Effector memory CD4-positive, alpha-beta T cell (primary cell): ENCODE measurements at places on chromosomes 4 and X.

DNA sequence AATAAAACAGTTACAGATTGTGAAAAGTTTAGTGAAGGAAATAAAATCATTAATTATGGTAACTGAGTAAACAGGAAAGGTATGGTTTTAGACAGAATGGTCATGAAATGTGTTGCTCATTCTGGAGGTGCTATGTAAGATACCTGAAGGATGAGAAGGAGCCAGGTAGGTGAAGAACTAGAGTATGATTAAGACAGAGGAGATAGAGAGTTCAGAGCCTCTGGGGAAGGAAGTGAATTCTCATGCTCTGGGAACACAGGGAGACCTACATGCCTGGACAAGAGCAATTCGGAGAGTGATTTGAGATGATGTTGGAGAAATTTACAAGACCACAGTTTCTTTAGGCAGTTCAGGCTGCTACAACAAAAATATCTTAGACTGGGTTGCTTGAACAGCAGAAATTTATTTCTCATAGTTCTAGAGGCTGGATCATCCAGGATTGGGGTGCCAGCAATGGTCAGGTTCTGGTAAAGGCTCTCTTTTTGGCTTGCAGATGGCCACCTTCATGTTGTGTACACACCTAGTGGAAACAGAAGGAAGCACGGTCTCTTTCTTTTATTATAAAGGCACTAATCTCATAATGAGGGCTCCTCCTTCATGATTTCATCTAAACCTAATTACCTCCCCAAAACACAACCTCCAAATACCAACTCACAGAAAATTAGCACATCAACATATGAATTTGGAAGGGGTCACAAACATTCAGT lies 1416.1 kb downstream of the PCDH7 start:
- DNase-seq, result no peak

- DNase-seq, result no peak
Observed at GRCh38 chr4:97270051-97270450, 873.2 kb downstream of the STPG2 start.

DNA sequence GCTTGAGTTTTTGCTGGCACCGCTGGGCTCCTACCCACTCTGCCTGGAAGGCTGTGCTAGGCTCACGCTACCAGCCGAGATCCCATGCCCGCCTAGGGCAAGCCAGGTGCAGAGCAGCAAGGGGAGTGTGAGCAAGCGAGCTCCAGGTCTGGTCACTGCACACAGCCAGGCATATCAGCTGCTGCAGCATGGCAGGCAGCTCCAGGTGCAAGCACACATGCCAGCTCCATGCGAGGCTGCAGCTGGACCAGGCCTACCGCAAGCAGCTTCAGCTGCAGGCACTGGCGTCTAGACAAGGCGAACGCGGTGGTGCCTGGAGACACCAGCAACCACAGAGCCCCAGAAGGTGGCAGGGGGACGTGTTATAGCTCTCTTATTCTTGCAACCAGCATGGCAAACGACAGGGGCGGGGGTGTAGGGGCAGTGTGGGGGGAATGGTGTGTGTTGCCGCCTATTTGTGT lies 614.7 kb upstream of the EPHA5 start:
- DNase-seq, result no peak

DNA sequence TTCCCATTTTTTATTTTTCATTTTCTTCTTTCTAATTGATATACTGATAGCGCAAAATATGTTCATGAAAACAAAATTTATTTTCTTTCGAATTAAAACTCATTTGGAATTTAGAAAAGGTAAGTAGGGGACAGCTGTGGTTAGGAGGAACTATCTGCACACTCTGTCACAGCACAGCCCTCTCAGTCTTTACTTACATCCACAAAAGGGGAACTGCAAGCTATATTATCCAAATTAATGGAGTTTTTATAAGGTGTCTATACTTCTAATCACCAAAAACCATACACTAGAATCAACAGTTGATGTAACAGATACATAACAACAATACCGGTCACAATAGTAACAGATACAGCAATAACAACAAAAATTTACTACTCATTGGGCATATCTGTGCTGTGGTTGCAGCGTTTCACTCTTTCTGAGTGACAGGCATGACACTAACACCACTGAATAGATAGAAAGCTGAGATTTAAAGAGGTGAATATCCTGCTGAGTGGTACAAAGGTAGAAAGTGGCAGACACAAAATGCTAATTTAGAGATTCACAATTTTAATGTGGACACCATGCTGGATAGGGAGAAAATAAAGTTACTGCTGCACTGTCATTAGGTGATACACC lies 160.7 kb downstream of the PPP3CA start:
- DNase-seq, result no peak

GRCh38 chrX:134020910-134021309 lies 35.5 kb upstream of the GPC3 start:
- no peak for DNase-seq

DNA sequence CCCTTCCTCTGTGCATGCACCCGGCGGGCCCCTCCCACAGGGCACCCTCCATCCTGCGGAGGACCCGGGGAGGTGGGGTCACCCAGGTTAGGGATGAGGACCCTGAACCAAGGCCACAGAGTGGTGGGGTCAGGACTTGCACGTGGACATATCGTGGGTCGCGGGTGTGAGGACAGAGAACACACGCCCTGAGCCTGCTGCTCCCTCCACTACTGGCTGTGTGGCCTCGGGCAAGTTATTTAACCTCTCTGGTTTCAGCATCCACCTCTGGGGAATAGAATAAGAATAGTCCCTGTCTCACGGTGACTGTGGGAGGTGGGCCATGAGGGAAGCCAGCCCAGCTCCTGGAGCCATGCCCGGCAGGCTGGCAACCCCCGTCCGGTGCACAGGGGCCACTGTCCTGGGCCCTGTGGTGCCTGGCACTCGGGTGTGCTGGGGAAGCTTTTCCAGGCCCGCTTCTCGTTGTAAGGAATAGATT lies 5.1 kb downstream of the PSAPL1 start:
- no peak for DNase-seq

DNA sequence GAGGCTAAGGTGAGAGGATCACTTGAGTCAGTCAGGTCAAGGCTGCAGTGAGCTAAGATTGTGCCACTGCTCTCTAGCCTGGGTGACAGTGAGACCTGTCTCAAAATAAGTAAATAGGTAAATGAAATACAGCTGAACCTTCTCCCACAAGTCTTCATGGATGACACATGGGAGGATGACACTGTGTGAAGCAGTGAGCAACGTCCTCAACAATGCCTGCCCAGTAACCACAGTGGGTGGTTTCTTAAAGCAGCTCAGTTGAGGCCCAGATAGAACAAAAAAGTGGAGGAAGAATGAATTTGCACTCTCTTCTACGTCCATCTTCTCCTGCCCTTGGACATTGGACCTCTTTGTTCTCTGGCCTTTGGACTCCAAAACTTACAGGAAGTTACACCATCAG lies 52.7 kb downstream of the MSX1 start:
- no peak for DNase-seq

- DNase-seq, result no peak
Observed at GRCh38 chr4:73751166-73751565, 10.8 kb downstream of the CXCL8 start.

DNA sequence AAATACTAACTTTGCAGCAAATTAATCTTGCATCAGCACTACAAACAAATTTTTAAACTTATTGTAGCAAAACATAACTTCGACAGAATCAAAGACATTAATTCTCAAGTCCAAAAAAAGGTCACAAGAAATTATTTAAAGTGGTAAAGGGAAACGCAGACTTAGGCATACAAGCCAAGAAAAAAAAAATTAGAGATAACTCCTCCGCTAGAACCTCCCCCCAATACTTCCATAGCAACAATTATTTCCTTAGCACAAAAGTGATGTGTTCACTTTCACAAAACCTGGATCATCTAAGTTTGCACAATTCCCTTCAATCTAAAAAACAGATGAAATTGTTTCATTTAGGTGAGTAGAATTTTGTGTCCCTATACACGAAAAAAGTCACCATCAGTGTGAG lies 1.1 kb downstream of the LRBA start:
- no peak for DNase-seq

GRCh38 chr4:165006456-165006855 lies 25.3 kb upstream of the TRIM60 start:
- no peak for DNase-seq

DNA sequence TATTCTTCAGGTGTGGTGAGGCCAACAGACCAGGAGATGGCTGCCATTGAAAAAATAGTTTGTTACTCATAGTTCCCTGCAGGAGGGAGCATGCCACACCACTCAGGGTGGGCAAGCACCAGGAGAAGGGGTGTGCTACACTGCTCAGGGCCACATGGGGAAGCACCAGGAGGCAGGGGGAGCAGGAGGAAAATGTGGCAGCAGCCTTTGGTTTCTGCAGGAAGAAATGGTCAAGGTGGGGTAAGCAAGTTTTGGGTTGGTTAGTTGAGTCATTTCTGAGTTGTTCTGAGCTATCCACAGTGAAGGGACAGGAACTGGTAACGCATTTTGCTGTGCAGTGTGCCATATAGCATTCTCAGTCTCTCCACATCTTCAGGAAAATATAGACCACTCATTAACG lies 23.8 kb downstream of the FGFBP1 start:
- DNase-seq, result no peak

DNA sequence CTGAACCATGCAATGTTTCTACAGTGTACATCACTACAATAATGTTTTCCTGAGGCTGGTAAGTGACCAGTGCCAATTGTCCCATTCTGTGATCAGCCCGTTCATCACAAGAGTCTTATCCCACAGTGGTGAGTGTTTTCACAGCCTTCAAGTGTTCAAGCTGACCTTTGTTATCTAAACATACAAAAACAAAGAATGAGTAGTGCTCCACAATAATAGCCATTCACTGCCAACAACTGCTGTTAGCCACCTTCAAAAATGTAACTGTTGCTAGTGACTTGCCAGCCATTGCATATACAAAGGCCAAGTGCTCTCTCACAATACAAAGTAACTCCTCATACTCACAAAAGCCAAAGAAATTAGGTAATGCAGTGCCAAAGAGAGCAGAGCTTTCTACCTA lies 1084.1 kb downstream of the FAM133A start:
- no peak for DNase-seq

GRCh38 chrX:103941201-103941975 lies 21.0 kb upstream of the TMSB15B start:
- no peak for DNase-seq

DNA sequence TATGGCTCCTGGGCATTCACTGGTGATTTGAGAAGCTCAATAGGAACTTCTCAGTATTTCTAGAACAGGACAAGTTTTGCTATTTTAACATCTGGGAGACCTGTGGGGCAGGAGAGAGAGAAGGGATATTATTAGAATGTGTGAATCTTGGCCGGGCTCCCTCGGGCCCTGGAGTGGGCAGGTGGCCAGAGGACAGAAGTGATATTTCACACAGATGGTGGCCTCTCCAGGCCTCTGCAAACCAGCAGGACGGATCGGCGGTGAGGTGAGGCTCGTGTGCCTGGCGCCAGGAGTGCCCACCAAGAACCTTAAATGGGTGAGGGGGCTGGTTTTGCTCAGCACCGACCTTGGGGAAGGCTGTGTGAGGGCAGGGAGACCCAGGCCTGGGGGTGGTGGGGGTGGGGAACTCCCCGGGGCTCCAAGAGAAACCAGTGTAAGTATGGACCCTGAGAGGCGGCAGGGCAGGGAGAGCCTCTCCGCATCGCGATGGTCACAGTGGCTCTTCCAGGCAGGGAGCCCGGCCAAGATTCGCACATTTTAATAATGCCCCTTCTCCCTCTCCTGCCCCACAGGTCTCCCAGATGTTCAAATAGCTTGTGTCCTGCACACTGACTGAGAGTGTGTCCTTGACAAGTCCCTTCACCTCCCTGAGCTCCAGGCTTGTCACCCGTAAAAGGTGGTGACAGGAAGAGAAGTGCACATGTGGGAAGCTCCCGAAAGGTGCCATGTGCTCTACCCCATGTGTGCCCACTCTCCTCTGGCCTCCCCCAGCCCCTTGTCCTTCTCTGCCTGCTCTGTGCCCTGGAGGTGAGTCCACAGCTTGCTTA lies 64.9 kb downstream of the SORCS2 start:
- DNase-seq, result no peak

DNA sequence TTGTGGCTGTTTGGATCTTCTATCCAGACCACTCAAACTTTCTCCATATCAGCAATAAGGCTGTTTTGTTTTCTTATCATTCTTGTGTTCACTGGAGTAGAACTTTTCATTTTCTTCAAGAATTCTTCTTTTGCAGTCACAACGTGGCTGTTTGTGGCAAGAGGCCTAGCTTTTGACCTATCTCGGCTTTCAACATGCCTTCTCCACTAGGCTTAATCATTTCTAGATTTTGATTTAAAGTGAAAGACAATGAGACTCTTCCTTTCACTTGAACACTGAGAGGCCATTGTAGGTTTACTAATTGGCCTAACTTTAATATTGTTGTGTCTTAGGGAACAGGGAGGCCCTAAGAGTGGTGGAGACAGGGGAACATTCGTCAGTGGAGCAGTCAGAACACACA lies 19.1 kb downstream of the FGF2 start:
- DNase-seq, result no peak

DNA sequence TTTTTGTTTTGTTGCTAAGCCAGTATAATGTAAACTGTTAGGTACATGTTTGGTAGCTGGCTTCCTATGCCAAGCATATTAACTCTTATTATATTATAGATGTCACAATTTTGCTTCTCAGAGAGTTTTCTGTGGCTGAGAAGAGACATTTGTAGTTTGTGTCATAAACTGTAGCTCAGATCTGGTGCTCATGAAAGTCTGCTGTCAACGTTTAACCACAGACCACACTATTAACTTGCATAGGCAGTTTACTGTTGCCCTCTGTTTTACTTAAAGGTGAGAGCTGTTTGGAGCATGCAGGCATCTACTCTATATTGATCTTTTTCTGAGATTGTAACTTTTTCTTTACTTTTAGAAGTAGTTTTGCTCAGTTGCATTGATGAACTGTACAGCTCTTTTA lies 166.8 kb downstream of the TLL1 start:
- DNase-seq, result no peak

DNA sequence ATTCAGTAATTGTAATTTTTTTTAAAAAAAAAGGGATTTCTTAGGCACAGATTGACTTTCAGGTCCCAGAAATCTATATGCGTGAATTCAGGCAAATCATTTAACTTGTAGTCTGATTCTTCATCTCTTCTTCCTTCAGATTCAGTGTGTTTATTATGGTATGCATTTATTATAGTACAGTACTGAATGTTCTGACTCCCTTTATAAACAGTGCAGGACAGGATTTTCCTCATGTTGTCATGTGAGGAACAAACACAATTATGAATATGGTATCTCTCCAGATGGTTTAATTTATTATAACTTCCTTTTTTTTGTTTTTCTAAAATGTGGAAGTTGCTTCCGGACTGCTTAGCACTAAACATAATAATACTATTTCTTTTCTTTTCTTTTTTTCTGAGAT lies 54.2 kb downstream of the RPS3A start:
- no peak for DNase-seq

- DNase-seq, result no peak
Observed at GRCh38 chr4:94744850-94745249, 12.9 kb upstream of the BMPR1B start.
